Tibial nerve (tissue), 4 donors: ENCODE measurements at places on chromosomes 3 and 15.

DNA sequence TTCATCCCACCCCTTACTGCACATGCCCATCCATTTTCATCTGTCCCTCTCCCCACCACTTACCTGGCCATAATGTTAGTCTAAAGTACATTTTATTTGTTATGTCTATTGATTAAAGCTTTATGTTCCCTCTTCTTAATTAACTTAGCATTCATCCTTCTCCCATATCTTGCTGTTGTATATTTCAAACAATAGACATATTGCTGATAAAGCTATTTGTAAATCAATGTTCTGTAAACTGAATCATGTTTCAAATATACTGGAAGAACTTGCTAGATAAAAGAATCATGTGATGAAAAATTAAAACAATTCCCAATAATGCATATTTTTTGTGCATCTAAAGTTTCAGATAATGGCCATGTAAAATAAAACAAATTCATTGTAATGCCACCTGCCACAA is 249.2 kb downstream of the IGSF11 start:
- no peaks in the 10 kb centered on the region for H3K36me3 ChIP-seq
- no peak overlapping the region for H3K4me3 ChIP-seq
- H3K27ac ChIP-seq, result no peak overlapping the region
- H3K27me3 ChIP-seq, result no peaks in the 10 kb centered on the region
- no peaks in the 10 kb centered on the region for H3K4me1 ChIP-seq

DNA sequence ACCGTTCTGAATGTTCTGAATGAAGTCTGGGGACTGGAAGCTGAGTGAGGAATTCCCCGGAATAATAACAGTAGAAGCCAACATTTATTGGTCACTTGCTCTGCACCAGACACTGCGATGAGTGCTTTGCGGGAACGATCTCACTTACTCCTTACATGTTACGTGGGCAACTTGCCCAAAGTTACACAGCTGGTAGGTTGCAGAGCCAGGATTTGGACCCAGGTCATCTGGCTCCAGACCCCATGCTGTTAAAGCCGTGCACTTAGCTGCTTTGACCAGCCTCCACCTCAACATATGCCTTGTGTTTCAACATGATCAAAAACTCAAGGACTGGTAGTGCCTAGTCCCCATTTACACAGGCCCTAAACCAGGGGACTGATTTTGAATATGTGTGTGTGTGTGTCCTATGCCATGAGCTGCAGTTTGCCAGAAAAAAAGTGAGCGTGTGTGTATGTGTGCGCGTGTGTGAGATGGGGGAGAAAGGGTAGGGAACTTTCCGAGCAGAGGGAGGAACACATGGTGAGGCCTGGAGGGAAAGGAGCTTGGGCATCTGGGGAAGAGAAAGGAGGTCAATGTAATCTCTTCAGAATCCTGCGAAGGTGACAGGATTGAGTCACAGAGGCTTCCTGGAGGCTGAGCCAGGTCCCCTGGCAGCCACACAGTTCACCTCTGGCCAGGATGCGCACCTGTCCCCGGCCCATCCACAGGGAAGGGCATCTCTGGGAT is 28.9 kb downstream of the LINGO1 start:
- H3K27ac ChIP-seq, result no peak overlapping the region
- no peak for DNase-seq
- H3K4me1 ChIP-seq, result no peaks in the 10 kb centered on the region
- H3K36me3 ChIP-seq, result no peaks in the 10 kb centered on the region

DNA sequence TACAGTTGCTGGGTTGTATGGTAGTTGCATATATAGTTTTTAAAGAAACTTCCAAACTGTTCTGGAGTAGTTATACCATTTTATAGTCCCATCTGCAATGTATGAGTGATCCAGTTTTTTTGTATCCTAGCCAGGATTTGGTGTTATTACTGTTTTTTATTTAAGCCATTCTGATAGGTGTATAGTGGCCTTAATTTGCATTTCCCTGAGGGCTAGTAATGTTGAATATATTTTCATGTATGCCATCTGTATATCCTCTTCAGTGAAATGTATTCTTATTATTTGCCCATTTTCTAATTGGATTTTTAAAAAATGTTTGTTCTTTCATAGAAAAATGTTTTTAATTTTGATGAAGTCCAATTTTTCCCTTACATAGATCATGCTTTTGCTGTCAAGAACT is 29.2 kb downstream of the PXK start:
- no peak overlapping the region for H3K4me3 ChIP-seq
- H3K27me3 ChIP-seq, result no peaks in the 10 kb centered on the region
- no peaks in the 10 kb centered on the region for H3K4me1 ChIP-seq
- DNase-seq, result no peak
- H3K27ac ChIP-seq, result no peak overlapping the region

GRCh38 chr3:185561958-185562357 is 9.6 kb upstream of the LIPH start:
- H3K4me1 ChIP-seq, result no peaks in the 10 kb centered on the region
- H3K27me3 ChIP-seq, result no peaks in the 10 kb centered on the region
- H3K4me3 ChIP-seq, result no peak overlapping the region
- no peak overlapping the region for H3K27ac ChIP-seq

DNA sequence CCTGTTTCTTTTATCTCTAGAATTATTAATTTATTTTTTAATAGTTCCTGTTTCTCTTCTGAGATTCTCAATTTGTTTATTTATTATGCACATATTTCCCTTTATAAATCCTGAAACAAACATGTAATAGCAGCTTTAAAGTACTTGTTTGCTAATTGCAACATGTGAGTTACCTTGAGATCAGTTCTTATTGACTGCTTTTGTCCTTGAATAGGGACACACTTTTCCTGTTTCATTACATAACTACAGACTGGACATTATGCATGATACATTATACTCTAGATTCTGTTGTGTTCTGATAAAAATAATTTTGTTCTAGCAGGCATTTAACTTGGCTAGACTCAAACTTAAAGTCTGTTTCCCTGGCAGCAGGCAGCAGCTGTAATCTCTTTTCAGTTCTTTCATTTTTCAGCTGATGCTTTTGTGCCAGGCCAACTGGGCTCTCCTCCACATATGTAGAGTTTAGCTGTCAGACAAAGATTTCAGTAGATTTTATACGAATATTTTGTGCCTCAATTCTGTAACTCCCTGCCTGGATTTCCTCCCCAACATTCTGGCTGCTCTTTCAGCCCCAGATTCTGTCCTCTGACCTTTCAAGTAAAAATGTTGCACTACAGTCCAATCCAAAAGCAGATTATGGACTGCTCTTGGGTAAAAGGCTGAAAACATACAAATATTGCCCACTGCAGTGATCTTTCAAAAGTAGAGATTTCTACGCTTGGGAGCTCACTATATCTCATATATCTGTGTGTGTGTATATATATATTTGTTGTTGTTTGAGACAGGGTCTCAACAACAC is 41.9 kb downstream of the PCOLCE2 start:
- no peaks in the 10 kb centered on the region for H3K4me1 ChIP-seq
- H3K4me3 ChIP-seq, result no peak overlapping the region
- DNase-seq, result no peak
- no peak overlapping the region for H3K27ac ChIP-seq
- H3K36me3 ChIP-seq, result no peaks in the 10 kb centered on the region

GRCh38 chr3:137008131-137008530 is 50.3 kb downstream of the IL20RB start:
- no peaks in the 10 kb centered on the region for H3K36me3 ChIP-seq
- no peak overlapping the region for H3K27ac ChIP-seq
- H3K4me3 ChIP-seq, result no peak overlapping the region
- no peak for DNase-seq
- H3K4me1 ChIP-seq, result no peaks in the 10 kb centered on the region

GRCh38 chr3:23183731-23184130 is 19.4 kb upstream of the UBE2E2 start:
- H3K4me3 ChIP-seq, result no peak overlapping the region
- H3K36me3 ChIP-seq, result no peaks in the 10 kb centered on the region
- no peaks in the 10 kb centered on the region for H3K27me3 ChIP-seq
- no peak overlapping the region for H3K27ac ChIP-seq

DNA sequence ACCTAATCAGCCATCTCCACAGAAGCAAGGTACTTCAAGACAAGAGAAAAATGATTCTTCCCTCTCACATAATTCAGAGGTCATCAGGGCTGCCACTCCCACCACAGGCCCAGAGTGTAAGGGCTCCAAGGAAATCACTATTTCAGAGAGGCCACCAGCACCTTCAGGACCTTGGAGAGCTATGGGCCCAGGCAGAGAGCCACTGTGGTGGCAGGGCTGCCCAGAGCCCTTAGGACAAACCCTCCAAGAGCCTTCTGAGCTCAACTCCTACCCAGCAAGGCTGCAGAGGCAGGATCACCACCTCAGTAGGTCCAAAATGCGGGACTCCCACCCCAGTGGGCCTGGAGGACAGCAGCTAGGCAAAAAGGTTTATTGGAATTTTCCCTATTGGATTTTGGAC is 17.9 kb upstream of the FAN1 start:
- H3K27ac ChIP-seq, result no peak overlapping the region
- H3K27me3 ChIP-seq, result no peaks in the 10 kb centered on the region
- H3K4me3 ChIP-seq, result no peak overlapping the region
- no peaks in the 10 kb centered on the region for H3K36me3 ChIP-seq
- H3K4me1 ChIP-seq, result no peaks in the 10 kb centered on the region

- no peaks in the 10 kb centered on the region for H3K27me3 ChIP-seq
- H3K36me3 ChIP-seq, result no peaks in the 10 kb centered on the region
- peak overlapping the region; percentile 91 for H3K27ac ChIP-seq
- DNase-seq, result no peak
- peaks cover 21% of the 10 kb centered on the region for H3K4me1 ChIP-seq
Measured at GRCh38 chr15:31278544-31279220, 48.0 kb upstream of the KLF13 start.

GRCh38 chr15:29480278-29480677 is 210.7 kb upstream of the NSMCE3 start:
- H3K36me3 ChIP-seq, result no peaks in the 10 kb centered on the region
- no peak overlapping the region for H3K27ac ChIP-seq
- no peak for DNase-seq
- no peaks in the 10 kb centered on the region for H3K4me1 ChIP-seq
- no peaks in the 10 kb centered on the region for H3K27me3 ChIP-seq

GRCh38 chr3:129653019-129653418 is 46.5 kb upstream of the PLXND1 start:
- H3K36me3 ChIP-seq, result no peaks in the 10 kb centered on the region
- H3K27me3 ChIP-seq, result no peaks in the 10 kb centered on the region
- no peaks in the 10 kb centered on the region for H3K4me1 ChIP-seq

DNA sequence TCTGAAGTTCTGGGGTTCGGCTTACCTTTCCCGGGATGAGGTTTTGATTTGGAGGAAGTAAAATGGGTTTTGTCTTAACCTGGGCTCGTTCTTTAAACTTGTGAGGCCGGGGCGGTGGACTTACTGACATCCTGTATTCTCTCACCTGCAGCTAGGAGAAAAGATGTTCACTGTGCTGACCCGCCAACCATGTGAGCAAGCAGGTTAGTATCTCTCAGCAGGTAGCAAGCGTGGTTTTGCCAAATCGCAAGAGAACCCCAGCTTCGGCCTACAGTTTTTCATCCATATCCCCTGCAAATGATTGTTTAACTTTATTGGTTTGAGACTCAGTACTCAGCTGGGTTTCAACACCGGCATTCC is 891 bp downstream of the ENTPD3 start:
- H3K4me1 ChIP-seq, result no peaks in the 10 kb centered on the region
- no peaks in the 10 kb centered on the region for H3K27me3 ChIP-seq
- H3K27ac ChIP-seq, result no peak overlapping the region
- peaks cover 14% of the 10 kb centered on the region for H3K36me3 ChIP-seq
- no peak overlapping the region for H3K4me3 ChIP-seq

DNA sequence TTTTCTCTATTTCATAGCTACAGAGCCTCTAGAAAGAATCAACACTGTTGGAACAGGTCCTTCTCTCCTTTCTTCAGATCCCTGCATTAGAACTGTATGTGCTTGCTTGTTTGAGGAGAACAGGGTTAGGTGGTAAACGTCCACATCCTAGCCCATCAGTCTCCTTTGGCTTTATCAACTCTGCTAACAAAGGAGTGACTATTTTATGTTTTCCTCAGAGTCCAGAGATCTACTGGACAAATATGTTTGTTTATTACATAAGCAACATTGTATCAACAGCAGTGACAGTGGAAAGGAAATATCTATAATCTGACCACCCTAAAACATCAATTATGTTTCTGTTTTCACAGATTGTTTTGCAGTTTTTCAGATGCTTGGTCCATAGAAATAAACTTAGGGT is 39.6 kb downstream of the CMSS1 start:
- no peaks in the 10 kb centered on the region for H3K27me3 ChIP-seq
- H3K36me3 ChIP-seq, result no peaks in the 10 kb centered on the region
- no peak for DNase-seq
- H3K4me3 ChIP-seq, result no peak overlapping the region
- H3K27ac ChIP-seq, result no peak overlapping the region
- peaks cover 33% of the 10 kb centered on the region for H3K4me1 ChIP-seq

GRCh38 chr15:57215881-57216280 is 160.4 kb upstream of the CGNL1 start:
- H3K27me3 ChIP-seq, result no peaks in the 10 kb centered on the region
- peak overlapping the region; percentile 34 for H3K27ac ChIP-seq
- H3K4me3 ChIP-seq, result no peak overlapping the region
- no peak for DNase-seq
- H3K4me1 ChIP-seq, result peaks cover 33% of the 10 kb centered on the region

DNA sequence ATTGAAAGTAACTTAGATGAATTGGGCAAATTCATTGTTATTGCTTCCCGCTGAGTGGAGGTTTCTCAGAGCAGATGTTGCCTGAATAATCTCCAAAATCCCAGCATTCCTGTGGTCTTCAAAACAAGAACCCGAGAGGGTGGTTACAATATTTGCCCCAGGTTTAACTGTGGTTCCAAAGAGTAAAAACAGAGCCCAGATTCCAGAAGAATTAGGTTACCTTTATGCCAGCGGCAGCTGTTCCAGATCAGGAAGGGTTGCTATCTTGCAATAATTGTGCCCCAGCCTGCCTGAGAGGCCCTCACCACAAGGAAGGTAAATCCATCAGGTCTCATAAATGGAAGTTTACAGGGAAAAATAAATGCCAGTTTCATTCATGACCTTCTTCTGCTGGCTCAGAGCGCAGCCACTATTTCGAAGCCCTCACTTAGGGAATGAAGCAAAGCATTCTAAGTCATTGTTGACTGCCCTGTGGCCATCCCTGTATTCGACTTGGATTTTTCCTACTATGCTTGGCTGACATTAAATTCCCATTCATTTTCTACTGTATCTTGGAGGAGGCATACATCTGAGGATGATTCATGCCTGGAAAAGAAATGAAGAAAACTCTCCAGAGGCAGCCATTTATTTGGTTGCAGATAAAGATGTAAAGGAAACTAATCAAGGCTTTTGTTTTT is 54.6 kb downstream of the SSUH2 start:
- H3K36me3 ChIP-seq, result no peaks in the 10 kb centered on the region
- no peak for DNase-seq
- H3K4me3 ChIP-seq, result no peak overlapping the region
- no peaks in the 10 kb centered on the region for H3K27me3 ChIP-seq
- H3K27ac ChIP-seq, result no peak overlapping the region
